RKO (cell line): ENCODE measurements at places on chromosomes 6 and 20.

- no peak for DNase-seq
Observed at GRCh38 chr6:168609026-168609685, 168.2 kb downstream of the SMOC2 start.

- DNase-seq: no peak
Observed at GRCh38 chr6:56243518-56244070, 3.8 kb downstream of the COL21A1 start.

DNA sequence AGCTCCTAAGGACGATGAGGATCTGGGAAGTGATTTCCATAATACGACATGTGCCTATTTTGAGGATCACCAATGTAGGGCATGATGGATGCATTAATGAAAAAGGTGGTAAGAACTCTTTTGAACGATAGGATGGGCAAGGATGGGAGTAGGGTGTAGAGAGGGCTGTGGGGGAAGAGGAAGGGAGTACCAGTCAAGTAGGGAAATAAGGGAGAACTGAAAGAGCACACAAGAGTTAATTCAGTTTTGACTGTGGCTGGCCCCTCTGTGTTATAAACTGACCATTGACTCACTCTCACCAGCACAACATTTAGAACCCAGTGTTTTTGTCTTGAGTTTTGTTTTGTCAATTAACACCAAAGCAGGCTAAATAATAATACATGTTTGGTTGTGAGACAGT, 33.0 kb downstream of the SLC35D3 start:
- no peak for DNase-seq

DNA sequence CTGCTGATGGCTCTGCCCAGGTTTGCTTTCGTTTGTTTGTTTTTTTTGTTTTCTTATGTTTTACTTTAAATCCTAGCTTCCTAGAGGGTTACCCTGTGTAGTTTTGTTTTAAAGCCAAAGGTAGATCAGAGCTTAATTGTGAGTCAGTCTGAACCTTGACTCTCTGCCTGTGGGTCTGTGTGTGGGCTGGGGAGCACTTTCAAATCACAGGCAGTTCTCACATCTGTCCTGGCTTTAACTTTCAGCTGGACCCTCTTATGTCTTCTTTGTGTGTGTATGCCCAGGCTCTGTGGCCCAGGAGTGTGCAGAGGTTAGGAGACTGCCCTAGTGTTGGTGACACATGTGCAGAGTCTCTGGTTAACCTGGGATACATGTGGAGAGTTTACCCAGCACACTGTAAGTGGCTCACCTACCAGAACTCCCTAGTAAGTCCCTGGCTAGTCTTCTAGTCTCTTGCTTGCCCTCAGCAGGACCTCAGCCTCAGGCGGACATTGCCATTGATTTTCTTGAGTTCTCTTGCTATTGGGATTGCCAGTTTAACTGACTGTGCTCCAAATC, 19.0 kb downstream of the HIVEP1 start:
- no peak for DNase-seq

DNA sequence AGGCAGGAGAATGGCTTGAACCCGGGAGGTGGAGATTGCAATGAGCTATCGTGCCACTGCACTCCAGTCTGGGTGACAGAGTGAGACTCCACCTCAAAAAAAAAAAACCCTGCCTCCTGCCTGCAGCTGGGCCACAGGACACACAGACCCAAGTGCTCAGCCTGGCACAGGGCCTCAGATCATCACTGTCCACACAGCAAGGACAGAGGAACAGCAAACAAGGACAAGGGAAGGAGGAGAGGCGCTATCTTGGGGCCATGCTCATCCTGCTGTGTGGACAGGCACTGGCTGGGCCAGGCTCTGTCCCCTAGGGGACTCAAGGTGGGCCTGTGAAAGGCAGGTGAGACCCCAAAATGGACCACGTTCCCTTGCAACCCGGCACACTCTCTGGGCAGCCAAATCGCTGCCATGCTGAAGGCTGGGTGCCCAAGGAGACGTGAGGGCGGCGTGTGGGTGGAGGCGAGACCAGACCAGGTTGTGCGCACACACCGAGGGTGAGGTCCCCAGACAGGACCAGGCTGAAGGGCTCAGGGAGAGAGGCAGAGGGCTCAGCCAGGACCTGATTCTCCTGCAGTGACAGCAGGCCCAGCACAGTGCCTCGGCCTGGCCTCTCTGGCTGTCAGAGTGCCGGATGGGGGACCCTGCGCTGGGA, 9.1 kb downstream of the UCKL1 start:
- no peak for DNase-seq

GRCh38 chr6:16563628-16564240, 197.5 kb downstream of the ATXN1 start:
- DNase-seq: no peak

- peak; percentile 22 for DNase-seq
Observed at GRCh38 chr20:57332105-57333089, 2.8 kb downstream of the SPO11 start.

DNA sequence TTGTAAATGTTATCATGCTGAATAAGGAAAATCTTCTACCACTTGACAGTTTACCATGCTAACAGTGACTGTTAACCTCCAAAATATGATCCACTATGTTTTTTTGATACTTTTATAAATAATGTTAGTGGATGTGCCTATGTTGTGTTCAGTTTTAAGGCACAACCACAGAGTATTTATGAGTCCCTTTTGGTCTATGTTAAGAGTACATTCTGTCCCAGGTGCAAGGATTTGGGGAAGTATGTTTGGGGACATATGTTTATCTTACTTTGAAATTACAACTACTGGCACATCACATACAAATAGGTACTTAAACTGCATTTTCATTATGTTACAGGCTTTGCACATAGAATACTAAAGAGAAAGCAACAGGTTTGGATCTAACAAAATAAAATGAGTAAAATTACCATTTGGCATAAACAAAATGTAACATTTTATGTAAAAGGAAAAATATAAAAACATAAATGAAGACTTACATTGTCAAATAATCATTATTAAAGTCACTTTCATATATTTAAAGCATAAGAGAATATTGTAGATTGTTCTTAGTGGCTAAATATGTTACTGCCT, 71.2 kb downstream of the SESN1 start:
- DNase-seq: no peak

GRCh38 chr6:786946-787763, 94.2 kb upstream of the EXOC2 start:
- no peak for DNase-seq

DNA sequence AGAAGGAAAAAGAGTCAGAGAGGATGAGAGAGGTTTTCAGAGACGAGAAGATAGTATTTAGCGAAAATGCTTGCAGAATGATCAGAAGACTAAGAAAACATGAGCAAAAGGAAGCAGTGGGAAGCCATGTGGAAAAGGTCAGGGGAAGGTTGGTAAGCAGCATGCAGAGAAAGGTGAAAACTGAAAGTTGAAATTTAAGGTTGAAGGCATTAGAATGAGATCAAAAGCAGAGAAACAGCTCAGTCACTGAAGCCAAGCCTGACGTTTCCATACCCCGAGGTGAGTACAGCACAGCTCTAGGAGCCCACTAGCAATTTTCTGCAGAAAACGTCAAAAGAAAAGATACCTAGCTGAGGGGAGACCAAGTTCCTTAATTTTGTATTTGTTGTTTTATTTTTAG, 19.1 kb upstream of the TFB1M start:
- no peak for DNase-seq

DNA sequence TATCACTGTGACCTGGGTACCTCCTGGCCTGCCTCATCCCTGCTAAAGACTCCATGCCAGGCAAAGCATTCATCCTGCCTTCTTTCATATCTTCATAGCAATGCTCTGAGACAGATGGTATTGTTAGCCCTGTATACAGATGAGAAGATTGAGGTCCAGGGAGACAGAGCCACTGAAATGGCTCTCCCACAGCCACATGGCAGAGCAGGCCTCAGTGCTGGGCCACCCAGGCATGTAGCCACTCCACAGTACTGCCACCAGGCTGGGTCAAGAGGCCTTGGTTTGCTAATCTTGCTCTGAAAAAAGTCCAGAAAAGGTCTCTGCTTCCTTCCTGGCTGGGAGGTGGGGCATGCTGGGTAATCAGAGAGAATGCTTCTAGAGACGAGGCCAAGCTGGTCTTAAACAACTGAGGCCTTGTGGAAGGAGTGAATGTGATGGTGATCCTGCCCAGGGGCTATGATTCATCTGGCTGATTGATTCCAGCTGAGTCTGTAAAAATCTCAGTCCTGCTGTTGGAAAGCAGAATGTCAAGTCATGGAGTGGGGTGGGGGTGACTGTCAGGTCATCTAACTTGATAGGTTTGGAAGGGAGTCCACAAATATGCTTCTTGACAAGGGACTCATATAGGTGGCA, 29.8 kb downstream of the HM13 start:
- DNase-seq: peak; percentile 47

DNA sequence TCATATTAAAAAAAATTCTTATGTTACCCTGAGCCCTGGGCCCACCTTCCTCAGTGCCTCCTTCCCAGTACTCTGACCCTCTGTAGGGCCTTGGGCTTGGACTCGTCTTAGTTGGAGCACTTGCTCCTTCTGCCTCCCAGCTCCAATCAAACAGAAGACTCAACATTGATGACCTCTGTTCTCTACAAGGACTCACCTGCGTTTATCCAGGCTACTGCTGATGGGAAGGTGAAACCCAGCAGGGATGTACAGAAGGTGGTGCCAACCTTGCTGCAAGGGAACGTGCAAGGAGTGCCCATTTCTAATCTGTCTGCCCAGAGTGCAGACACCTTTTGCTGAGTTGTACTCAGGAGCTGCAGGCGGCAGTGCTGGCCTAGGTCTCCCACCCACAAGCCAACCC, 38.9 kb downstream of the FYN start:
- no peak for DNase-seq
